Large intestine (tissue), 12 donors: ENCODE measurements at places on chromosomes 16 and 17. TPM values are rescaled to one million over a fixed set of nuclear protein-coding genes. Genes with fewer than 3 reads are reported as not detected.

DNA sequence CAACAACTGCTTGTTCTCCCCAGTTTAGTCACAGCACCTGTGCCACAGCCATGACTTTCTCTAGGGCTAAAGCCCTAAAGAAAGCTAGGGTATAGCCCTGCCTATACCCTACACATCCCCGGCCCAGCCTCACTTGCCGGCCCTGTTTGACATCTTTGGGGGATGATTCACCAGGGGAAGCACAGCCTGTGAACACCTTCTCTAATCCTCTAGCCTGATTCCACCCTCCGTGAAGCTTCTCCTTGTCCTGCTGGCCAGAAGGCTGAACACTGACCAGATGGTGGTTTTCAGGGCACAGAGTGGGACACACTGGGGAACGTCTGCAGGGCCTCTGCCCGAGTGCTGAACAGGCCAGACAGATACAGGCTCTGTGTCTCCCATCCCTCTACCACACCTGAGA is 6.0 kb downstream of the CLEC16A start:
- DNase-seq: no peak
- no peaks in the 10 kb centered on the region for H3K36me3 ChIP-seq
- no peak overlapping the region for H3K27ac ChIP-seq
- no peaks in the 10 kb centered on the region for H3K27me3 ChIP-seq

GRCh38 chr16:61105544-61105943 is 930.7 kb downstream of the CDH8 start:
- H3K4me1 ChIP-seq: no peaks in the 10 kb centered on the region
- H3K36me3 ChIP-seq: no peaks in the 10 kb centered on the region
- no peaks in the 10 kb centered on the region for H3K27me3 ChIP-seq
- no peak overlapping the region for H3K27ac ChIP-seq
- no peak overlapping the region for H3K4me3 ChIP-seq

GRCh38 chr16:75764154-75764768 is 38.0 kb upstream of the CPHXL start:
- no peaks in the 10 kb centered on the region for H3K36me3 ChIP-seq
- H3K4me3 ChIP-seq: no peak overlapping the region
- no peak overlapping the region for H3K27ac ChIP-seq
- H3K4me1 ChIP-seq: no peaks in the 10 kb centered on the region

- no peak overlapping the region for H3K27ac ChIP-seq
- H3K27me3 ChIP-seq: no peaks in the 10 kb centered on the region
- no peak for DNase-seq
- no peaks in the 10 kb centered on the region for H3K4me1 ChIP-seq
- no peaks in the 10 kb centered on the region for H3K36me3 ChIP-seq
Observed at GRCh38 chr16:12158428-12158827, 181.9 kb downstream of the SNX29 start.

DNA sequence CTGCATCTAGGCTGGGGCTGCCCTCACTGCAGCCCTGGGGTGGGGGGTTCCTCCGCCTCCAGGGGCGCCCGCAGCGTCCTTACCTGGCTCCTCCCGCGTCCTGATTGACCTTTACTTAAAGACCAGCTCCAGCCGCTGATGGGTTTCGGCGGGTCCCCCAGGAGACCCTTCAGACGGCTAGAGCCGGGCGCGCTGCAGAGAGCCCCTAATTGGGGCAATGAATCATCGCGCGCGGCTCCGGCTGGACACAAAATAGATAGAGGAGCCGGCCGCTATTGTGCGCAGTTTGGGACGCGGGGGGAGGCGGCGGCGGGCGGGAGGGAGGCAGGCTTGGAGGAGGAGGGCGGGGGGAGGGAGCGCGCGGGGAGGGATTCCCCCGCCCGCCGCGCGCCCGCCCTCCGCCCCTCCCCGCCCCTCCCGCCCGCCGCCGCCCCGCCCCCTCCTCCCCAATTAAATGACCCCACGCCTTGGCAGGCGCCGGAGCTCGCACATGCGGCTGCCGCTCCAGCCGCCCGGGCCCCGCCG is 56.5 kb upstream of the CIBAR2 start:
- peak overlapping the region; percentile 63 for H3K27ac ChIP-seq
- peaks cover 55% of the 10 kb centered on the region for H3K4me1 ChIP-seq
- H3K27me3 ChIP-seq: peaks cover 2% of the 10 kb centered on the region
- H3K36me3 ChIP-seq: peaks cover 4% of the 10 kb centered on the region

DNA sequence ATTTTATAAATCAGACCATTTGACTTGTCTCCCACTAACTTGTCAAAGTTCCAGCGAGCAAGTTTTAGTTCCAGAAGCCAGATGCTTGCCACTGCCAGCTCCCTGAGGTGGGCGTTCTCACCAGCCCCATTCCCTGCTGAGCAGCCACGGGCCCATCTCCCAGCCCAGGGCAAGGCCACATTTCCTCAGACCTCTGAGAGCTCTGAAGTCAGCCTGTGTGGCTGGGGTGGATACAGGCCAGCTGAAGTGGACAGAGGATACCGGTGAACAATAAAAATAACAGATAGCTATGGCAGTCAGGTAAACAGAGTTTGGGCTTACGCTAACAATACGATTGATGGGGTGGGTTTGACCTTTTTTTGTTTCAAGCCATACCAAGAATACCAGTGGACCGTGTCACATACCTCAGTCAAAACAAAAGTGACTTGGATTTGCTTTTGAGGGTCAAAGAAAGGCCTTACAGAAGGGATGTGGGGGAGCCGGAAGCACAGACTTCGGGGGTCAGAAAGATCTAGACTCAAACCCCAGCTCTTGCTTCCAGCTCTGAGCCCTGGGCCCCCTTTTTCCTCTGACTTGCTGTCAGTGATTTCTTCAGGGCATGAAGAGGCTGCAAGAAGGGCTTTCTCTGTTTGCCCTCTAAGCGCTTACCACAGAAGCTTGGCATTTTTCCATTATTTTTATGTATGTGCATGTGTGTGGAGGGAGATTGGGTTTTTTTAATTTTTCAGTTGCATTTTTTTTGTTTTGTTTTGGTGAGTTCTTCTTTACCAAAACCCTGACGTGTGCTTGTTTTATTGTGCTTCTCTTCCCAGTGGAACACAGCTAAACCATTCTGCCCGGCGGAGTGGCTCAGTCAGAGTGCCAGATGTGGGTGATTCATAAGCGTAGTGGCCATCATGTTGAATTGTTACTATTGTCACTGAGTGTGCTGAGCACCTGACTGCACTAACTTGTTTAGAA is 109.9 kb downstream of the GNAO1 start:
- no peaks in the 10 kb centered on the region for H3K27me3 ChIP-seq
- no peak overlapping the region for H3K27ac ChIP-seq
- no peaks in the 10 kb centered on the region for H3K4me1 ChIP-seq
- no peaks in the 10 kb centered on the region for H3K36me3 ChIP-seq

- peaks cover 17% of the 10 kb centered on the region for H3K27me3 ChIP-seq
- peaks cover 7% of the 10 kb centered on the region for H3K4me1 ChIP-seq
- H3K4me3 ChIP-seq: no peak overlapping the region
Observed at GRCh38 chr17:55242476-55242875, 22.3 kb upstream of the HLF start.

- H3K4me1 ChIP-seq: no peaks in the 10 kb centered on the region
- no peaks in the 10 kb centered on the region for H3K27me3 ChIP-seq
- no peak for DNase-seq
- H3K27ac ChIP-seq: no peak overlapping the region
- H3K4me3 ChIP-seq: no peak overlapping the region
Observed at GRCh38 chr16:72910381-72910780, 137.5 kb downstream of the ZFHX3 start.

DNA sequence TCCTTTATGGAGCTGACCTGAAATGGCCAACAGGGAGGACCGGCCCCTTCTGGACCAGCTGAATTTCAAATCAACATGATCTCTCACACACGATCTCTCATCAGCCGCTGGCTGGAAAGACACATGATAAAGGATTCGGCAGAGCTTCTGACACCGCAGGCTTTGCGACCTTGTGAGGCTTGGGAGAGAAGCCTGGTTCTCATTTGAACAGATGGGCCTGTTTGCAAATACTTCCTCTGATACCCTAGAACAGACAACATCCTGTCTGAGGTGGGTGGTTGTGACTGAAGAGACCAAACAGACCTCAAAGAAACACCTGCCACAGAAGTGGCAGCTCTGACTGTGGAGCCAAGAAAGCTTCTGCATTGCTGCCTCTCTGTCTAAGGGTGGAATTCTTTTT is 77.9 kb upstream of the SDK2 start:
- no peak overlapping the region for H3K27ac ChIP-seq
- H3K36me3 ChIP-seq: no peaks in the 10 kb centered on the region
- no peak overlapping the region for H3K4me3 ChIP-seq
- H3K4me1 ChIP-seq: peaks cover 4% of the 10 kb centered on the region
- H3K27me3 ChIP-seq: peaks cover 10% of the 10 kb centered on the region

GRCh38 chr17:76585649-76586593 is at the start of gene ST6GALNAC2:
Gene ST6GALNAC2 (minus strand): TSS chr17:76585860. CDS start chr17:76585808, 52 bp downstream.
- H3K27me3 ChIP-seq: peaks cover 59% of the 10 kb centered on the region
- H3K4me3 ChIP-seq: peak within 1 kb of the TSS; percentile 34
- peak; percentile 58 for DNase-seq
- no peaks in the 10 kb centered on the region for H3K36me3 ChIP-seq
- no peak within 1 kb of the TSS for H3K27ac ChIP-seq

- DNase-seq: peak; percentile 72
- peaks cover 5% of the 10 kb centered on the region for H3K4me1 ChIP-seq
- H3K27me3 ChIP-seq: no peaks in the 10 kb centered on the region
- no peaks in the 10 kb centered on the region for H3K36me3 ChIP-seq
- peak within 1 kb of the TSS; percentile 68 for H3K27ac ChIP-seq
- H3K4me3 ChIP-seq: peak within 1 kb of the TSS; percentile 31
Observed at GRCh38 chr16:28538733-28539596, at the start of gene NUPR1. Gene NUPR1 (minus strand): TSS chr16:28538974. CDS start chr16:28538907, 67 bp downstream.

GRCh38 chr17:69492410-69493071 is 78.0 kb downstream of the MAP2K6 start:
- DNase-seq: no peak
- no peaks in the 10 kb centered on the region for H3K4me1 ChIP-seq
- H3K36me3 ChIP-seq: no peaks in the 10 kb centered on the region
- H3K27ac ChIP-seq: no peak overlapping the region
- H3K27me3 ChIP-seq: no peaks in the 10 kb centered on the region

DNA sequence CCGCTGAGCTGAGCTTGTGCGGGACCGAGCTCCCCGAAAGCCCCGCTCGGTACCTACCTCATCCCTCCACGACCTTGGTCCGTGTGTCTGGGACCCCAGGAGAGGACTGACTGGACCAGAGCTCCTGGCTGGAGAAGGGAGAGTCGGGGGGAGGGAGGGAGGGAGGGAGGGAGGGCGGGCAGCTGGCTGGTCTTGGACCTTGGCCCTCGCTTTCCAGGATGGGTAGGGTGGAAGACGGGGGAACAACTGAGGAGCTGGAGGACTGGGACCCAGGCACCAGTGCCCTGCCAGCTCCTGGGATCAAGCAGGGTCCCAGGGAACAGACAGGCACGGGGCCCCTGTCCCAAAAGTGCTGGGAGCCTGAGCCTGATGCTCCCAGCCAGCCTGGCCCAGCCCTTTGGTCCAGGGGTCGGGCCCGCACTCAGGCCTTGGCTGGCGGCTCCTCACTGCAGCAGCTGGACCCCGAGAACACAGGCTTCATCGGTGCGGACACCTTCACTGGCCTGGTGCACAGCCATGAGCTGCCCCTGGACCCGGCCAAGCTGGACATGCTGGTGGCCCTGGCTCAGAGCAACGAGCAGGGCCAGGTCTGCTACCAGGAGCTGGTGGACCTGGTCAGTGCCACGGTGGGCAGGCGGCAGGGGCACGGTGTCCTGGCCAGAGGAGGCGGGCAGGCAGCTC is 553 bp downstream of the RHBDL1 start:
- no peak for DNase-seq
- peak overlapping the region; percentile 43 for H3K4me3 ChIP-seq
- H3K27ac ChIP-seq: no peak overlapping the region

DNA sequence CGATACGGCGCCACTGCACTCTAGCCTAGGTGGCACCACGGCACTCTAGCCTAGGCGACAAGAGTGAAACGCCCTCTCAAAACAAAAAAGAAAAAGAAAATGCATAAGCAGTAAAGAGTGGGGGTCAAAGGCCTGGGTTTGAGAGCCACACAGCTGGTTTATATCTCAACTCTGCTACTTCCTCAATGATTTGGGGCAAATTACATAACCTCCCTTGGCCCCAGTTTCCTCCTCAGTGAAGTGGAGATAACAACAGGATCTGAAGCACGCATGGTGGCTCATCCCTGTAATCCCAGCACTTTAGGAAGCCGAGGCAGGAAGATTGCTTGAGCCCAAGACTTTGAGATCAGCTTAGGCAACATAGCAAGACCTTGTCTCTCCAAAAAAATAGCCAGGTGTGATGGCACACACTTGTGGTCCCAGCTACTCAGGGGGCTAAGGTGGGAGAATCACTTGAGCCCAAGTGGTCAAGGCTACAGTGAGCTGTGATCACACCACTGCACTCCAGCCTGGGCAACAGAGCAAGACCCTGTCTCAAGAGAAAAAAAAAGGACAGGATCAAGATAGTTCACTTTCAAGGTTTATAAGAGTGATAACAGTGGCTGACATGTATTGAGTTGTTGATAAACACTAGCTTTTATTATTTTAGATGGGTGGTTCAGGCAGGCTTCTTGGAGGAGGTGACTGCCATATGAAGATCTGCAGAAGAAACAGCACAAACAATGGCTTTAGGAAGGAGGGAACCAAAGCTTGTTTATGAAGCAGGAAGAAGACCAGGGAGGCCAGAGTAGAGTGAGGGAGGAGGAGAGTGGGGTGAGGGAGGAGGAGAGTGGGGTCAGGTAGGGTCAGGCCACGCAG is 8.5 kb upstream of the COG1 start:
- peaks cover 12% of the 10 kb centered on the region for H3K4me1 ChIP-seq
- H3K27ac ChIP-seq: no peak overlapping the region
- peak; percentile 23 for DNase-seq
- no peaks in the 10 kb centered on the region for H3K36me3 ChIP-seq
- H3K4me3 ChIP-seq: no peak overlapping the region
- peaks cover 8% of the 10 kb centered on the region for H3K27me3 ChIP-seq

GRCh38 chr16:2791174-2791573 is 3.8 kb upstream of the PRSS33 start:
- no peak overlapping the region for H3K27ac ChIP-seq
- H3K36me3 ChIP-seq: no peaks in the 10 kb centered on the region
- peaks cover 11% of the 10 kb centered on the region for H3K4me1 ChIP-seq
- H3K27me3 ChIP-seq: peaks cover 19% of the 10 kb centered on the region
- no peak for DNase-seq

DNA sequence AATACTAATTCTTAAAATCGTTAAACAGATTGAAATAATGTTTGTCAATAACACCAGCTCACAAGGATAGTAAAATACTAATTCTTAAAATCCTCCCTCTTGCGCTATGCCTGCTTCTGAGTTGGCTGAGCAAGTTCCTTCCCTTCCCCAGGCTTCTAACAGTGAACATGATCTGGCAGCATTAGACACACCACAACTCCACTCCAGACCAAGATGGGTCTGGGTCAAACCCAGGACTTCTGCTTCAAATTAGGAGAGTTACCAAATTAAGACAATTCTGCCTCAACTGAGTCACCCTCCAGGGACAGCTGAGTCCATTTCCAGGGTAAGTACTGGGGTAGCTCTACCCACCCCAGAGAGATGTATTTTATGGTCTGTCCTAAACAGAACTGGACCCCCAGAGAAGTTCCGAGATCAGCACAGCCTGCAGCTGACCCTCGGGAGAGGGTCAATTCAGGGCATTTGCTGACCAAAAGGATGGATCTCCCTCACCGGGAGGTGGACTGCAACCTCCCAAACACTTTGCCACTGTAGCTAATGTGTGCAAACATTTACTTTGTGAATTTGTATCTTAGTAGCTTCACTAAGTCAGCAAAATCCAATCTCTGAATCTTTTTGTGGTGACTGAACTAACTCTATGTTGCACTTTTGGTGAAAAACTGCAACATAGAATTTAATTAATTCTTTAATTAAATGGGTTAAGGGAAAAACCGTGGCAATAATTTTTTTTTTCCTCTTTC is 48.8 kb downstream of the ADCY9 start:
- no peaks in the 10 kb centered on the region for H3K4me1 ChIP-seq
- no peak overlapping the region for H3K27ac ChIP-seq
- H3K36me3 ChIP-seq: no peaks in the 10 kb centered on the region
- no peak for DNase-seq
- no peak overlapping the region for H3K4me3 ChIP-seq
- no peaks in the 10 kb centered on the region for H3K27me3 ChIP-seq

Gene HEATR9
- polyA plus RNA-seq: 0.03 TPM

Gene DNAI2
- 0.07 TPM for polyA plus RNA-seq

Gene SLFN14
- polyA plus RNA-seq: 0.21 TPM

Gene NPIPA2
- polyA plus RNA-seq: 0.63 TPM

Gene NFATC2IP
- 58.8 TPM for polyA plus RNA-seq

Gene TMEM220
- 39.7 TPM for polyA plus RNA-seq

Gene SPAG5
- polyA plus RNA-seq: 35.1 TPM
